Putamen (tissue), 1 donor: ENCODE measurements at places on chromosomes 2 and 18.

- no peak for DNase-seq
These were observed 65.3 kb downstream of the C1D start for GRCh38 chr2:67997528-67997900.

DNA sequence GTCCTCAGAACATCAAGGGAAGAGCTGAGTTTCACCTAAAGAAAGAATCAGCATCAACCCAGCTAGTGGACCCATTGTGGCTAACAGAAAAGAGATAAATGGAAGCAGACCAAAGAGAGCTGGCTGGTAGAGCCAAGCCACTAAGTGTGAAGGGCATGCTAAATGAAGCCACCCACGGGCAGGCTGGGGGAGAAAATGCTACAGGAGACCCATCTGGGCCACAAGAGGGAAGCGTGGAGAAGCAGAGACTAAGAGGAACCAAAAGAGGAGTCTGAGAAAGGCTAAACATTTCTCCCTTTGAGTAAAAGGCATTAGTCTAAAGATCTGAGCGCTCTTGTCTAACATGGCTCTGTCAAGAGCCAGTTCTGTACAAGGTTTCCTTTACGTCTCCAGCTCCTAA, 15.8 kb downstream of the CWC22 start:
- DNase-seq = no peak

DNA sequence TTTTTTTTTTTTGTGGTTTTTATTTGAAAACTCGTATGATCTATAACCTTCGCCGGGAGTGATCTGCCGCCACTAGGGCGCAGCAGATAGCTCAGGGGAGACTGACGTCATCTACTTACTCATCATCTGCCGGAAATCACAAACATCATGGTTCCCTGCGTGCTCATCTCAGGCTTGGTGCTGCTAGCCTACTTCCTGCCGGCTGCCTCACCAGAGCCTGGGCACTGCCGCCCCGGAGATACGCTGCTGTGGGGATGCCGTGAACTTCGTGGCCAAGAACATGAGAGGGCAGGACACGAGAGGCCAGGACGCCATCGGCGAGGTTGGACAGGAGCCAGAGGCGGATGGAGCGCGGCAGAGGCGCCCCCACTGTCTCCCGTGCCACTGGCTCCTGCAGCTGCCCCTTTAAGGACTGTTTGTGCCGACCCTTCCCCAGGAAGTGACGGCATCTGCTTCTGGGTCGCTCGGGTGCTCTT, 68.8 kb downstream of the DOK6 start:
- DNase-seq = no peak

- DNase-seq = no peak
These were observed 183.4 kb downstream of the CALCRL start for GRCh38 chr2:187264612-187265011.

GRCh38 chr2:67215214-67216055, 181.7 kb upstream of the ETAA1 start:
- DNase-seq = no peak

GRCh38 chr18:23998018-23998417, 16.5 kb upstream of the TTC39C start:
- no peak for DNase-seq

GRCh38 chr2:43159797-43160196, 66.6 kb downstream of the ZFP36L2 start:
- no peak for DNase-seq

GRCh38 chr2:655626-656025, 21.6 kb downstream of the TMEM18 start:
- DNase-seq = no peak

GRCh38 chr2:105460048-105460732, 61.3 kb upstream of the FHL2 start:
- no peak for DNase-seq

DNA sequence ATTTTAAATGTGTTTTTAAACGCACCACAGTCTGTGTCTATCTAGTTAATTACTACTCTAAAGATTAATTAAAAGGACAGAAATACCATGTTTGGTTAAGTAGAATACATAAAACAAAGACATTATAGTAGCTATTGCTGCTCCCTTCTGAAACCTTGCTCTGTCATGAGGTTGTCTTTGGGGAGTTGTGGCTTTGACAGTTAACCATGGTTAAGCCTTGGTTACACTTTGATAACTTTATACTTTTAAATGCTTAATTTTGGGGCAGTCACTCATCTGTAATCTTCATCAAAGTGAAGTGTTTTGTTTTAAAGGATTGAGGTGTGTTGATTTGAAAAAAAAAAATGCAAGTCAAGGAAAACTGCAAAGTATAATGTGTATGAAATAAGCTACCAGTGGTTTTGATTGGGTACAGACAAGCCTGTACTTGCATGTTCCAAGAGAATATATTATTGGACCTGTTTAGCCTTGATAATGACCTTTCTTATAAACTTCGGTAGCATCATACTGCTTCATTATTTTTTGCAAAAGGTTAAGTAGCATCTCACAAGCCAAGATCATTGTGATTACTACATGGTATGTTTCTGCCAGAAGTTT, 29.8 kb upstream of the TBR1 start:
- no peak for DNase-seq

DNA sequence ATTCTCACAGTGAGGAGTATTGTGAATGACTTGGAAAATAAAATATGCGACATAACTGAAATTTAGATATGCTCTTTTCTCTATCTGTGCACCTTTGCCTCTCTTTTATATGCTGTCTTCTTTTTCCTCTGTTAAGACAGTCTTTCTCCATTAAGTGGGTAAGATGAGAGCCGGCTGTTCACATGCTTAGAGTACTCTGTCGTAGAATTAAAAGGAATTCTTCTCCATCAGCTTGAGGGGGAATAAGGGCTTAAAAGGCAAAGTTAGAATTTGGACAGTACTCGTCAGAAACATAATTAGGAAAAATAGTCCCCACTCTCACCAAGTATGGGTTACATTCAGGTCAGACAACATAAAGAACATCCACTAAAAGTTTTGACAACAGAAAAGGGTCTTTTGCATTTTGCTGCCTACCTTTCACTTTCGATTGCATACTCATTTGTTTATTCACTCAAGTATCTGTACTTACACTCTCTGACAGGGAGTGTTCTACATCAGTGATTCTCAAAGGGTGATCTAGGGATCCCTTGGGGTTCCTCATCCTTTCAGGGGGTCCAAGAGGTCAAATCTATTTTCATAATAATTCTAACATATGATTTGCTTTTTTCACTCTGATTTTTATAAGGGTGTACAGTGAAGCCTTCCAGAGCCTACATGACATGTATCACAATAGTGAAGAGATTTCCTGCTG, 48.0 kb downstream of the ARHGAP15 start:
- no peak for DNase-seq

DNA sequence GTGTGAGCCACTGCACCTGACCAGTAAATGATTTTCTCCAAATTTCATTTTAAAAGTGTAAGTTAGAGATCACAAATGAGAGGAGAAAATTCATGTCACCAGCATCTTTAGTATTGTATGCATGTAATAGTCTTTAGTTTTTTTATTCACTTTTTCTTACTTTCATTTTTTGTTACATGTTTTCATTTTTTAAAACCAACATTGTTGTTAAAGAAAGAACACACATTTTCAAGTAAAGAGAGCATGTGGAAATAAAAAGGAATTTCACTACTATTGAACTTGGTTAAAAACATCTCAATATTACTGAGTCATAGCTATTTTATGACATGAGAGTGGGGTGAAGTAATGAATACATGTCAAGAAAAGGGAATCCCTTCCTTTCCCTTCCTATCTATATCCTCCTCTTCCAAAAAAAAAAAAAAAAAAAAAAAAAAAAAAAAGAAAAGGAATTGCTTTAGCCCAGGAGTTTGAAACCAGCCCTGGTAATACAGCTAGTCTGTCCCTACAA, 29.1 kb upstream of the PMAIP1 start:
- DNase-seq = no peak

GRCh38 chr2:182023235-182023634, 37.6 kb downstream of the PPP1R1C start:
- no peak for DNase-seq

DNA sequence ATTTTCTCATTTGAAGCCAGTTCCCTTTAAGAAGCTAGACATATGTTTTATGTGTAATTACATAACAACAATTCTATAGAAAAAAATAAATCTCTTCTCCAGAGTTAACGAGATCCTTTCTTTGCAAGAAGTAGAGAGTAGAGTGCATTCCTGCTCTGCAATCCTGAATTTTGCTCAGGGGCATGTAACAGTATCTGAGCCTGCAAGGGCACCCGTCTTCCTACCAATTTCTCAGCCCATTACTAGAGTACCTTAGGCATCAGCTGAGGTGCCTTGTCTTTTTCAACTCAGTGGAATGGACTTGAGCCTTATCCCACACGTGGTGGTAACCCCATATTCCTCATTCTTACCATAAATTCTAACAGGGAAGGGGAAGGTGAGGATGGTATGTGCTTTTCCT, 205.9 kb downstream of the IKZF2 start:
- DNase-seq = no peak

DNA sequence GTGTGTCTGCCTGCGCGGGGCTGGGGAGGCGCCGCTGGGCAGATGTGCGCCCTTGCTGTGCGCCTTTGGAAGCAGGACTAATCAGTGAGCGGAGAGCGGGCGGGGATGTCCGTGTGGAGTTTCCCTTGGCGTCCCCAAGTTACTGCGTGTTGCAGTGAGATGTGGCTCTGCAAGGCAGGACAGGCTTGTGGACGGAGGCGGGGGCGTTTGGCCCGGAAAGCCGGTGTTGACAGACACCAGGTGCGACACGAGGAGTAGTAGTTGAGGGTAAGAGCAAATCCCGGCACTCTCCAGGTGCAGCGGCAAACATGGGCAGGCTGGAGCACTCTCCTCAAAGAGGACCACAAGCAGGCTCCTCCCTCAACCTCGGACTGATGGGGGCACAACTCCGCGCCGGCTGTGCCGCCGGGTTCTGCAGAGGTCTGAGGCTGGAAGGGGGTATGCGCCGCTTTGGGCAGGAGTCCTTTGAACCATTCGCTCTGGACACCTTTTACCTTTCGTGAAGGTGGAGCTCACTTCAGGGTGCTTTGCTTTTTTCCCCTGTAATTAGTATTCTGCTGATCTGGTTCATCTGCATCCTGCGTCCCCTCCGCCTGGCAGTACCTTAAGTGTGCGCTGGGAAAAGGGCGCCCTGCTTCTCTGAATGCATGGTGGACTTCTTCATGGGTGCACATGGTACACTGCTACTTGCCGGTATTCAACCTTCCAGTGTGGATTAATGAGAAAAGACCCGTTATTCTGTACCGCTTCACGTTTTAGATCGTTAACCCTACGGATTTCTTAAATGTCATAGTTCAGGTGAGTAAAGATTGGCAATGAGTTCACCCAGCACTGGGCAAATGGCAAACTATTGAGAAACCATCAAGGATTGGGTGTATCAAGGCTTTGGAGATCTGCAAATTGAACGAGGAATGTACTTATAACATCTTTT, 608 bp downstream of the CDH7 start:
- DNase-seq = no peak

DNA sequence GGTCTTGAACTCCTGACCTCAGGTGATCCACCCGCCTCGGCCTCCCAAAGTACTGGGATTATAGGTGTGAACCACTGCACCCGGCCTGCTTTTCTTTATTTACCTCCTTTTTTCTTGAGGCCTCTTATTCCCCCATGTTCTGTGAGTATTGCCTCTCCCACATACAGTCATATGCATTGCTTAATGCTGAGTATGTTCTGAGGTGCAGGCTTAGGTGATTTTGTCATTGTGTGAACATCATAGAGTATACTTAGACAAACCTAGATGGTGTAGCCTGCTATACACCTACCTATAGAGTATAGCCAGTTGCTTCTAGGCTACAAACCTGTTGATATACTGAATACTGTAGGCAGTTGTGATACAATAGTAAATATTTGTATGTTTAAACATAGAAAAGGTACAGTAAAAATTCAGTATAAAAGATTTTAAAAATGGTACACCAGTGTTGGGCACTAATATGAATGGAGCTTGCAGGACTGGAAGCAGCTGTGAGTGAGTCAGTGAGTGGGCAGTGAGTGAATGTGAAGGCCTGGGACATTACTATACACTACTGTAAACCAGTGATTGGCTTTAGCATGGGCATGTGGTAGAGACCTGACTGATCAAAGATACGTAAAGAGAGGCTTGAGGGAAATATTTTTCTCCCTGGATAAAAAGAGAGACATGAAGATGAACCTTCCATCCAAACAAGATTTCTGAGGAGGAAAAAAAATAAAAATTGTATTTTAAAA, 17.6 kb downstream of the SLC39A10 start:
- DNase-seq = no peak

DNA sequence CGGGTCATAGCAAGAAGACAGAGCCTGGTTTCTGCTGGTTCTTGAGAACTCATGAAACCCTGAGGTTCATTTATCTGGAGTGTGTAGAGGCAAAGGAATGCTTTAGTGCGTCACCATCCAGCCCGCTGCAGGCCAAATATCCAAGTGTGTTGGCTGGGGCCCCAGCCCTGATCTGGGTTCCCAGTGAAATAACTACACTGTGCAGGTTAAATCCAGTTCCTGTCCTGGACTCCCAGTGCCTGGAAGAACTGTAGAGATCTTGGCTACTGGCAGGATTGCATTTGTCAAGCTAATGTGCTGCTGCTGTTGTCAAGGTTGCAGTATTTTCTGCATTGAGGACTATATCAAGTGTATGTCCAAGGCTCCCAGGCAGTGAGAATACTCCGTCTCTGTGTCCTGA, 89.9 kb downstream of the MAPK4 start:
- DNase-seq = peak; percentile 64

- DNase-seq = no peak
These were observed 285.8 kb upstream of the REV1 start for GRCh38 chr2:99775585-99775984.

- no peak for DNase-seq
These were observed 38.3 kb upstream of the RMDN2 start for GRCh38 chr2:37886745-37887144.

- DNase-seq = no peak
These were observed 221.0 kb downstream of the PID1 start for GRCh38 chr2:229050133-229050532.

- no peak for DNase-seq
These were observed 11.4 kb downstream of the HK2 start for GRCh38 chr2:74845217-74845751.

- DNase-seq = no peak
These were observed 42.7 kb upstream of the ZFP36L2 start for GRCh38 chr2:43269074-43269572.

DNA sequence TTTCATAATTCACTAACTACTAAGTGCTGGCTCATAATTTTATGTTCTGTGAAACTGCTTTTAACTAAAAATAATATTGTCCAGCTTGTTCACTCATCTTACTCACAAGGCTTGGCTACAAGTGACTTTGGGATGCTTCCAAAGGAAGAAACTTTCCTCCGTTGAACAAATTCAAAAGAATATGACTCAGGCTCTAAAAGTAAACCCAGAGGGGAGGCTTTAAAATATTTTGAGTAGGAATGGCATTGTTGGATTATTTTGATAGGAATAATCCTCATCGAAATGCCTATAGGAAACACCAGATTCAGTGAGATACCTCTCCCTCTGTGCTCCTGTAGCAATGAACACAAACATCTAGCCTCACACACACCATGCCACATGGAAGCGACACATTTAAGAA, 25.2 kb upstream of the TLK1 start:
- DNase-seq = no peak

DNA sequence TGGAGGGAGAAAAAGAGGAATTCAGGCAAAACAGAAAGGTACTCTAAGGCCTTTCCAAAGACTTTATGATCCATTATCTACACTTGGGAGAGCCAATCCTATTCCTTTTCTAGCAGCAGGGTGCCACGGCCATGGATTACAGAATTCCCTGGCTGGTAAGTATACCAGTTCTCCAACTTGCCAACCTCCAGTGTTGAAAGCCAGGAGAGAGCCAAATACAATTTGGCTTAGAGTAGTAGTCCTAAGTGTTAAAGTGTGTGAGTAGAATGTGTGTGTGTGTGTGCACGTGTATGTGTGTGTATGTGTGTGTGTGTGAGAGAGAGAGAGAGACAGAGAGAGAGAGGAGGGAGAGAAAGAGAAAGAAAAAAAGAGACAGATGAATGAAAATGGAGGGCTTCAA, 43.3 kb downstream of the WDPCP start:
- DNase-seq = no peak
